ENCODE measurements at places on chromosomes 16 and 17. TPM values are rescaled to one million over a fixed set of nuclear protein-coding genes. Genes with fewer than 3 reads are reported as not detected.

Gene KCNH6
- not detected for total RNA-seq

GRCh38 chr17:61462719-61463315 is 10.6 kb downstream of the TBX4 start:
- DNase-seq = no peak

DNA sequence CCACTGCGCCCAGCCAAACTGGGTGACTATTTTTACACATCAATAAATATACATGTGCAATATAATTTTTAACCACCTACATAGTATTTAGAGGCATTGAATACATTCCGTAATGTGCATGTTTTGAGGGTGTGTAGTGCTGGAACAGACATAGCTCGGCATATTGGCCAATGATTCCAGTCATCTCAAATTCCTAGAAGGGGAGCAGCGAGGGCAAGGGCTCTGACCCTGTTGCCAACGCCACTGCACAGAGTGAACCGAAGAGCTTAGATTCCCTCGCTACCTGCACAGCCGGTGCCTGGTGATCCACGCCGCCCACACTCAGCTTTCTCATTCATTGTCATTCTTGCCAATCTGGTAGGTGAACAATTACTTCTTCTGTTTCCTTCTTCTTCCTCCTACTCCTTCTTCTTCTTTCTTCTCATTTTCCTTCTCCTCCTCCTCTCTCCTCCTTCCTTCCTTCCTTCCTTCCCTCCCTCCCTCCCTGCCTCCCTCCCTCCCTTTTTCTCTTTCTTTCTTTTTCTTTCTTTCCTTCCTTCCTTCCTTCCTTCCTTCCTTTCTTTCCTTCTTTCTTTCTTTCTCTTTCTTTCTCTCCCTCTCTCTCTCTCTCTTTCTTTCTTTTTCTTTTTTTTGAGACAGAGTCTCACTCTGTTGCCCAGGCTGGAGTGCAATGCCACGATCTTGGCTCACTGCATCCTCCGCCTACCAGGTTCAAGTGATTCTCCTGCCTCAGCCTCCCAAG is 26.3 kb upstream of the ATP2A3 start:
- no peak for DNase-seq

GRCh38 chr17:55601874-55602364 is 90.7 kb upstream of the SMIM36 start:
- no peak for DNase-seq
